ENCODE measurements at places on chromosomes 5 and 9.

DNA sequence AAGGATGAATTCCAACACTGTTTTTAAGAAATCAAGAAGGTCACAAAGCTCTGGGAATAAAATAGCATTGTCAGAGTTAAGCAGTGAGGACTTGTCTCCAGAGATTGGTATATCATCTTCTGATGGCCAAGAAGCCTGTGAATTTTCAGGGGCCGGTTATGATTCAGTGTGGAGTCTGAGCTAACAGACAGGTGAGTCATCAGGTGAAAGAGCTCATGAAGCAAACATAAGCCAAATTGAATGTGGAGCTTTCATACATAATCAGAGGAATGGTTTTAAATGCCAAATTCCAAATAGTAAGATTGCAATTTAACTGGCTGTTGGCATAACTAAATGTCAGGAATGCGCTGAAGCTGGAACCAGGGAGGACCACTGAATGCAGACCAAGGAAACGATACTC lies 494.2 kb downstream of the MTRR start:
- DNase-seq = no peak

DNA sequence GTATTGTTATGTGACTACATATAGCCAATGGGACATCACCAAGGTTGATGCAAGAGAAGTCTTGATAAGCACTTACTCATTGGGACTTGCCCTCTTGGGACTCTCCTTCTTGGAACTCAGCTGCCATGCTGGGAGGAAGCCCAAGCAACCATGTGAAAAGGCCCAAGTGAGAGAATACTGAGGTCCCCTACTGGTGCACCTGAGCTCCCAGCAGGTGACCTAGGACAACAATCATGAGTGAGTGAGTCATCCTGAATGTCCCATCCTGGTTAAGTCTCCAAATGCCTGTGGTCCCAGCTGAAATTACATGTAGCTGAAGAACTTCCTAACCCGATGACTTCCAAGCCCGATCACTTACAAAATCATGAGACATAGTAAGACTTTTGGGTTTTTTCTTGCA lies 260.7 kb downstream of the ICE1 start:
- DNase-seq = no peak

- DNase-seq = no peak
Observed at GRCh38 chr5:180041301-180042274, 30.0 kb downstream of the RNF130 start.

DNA sequence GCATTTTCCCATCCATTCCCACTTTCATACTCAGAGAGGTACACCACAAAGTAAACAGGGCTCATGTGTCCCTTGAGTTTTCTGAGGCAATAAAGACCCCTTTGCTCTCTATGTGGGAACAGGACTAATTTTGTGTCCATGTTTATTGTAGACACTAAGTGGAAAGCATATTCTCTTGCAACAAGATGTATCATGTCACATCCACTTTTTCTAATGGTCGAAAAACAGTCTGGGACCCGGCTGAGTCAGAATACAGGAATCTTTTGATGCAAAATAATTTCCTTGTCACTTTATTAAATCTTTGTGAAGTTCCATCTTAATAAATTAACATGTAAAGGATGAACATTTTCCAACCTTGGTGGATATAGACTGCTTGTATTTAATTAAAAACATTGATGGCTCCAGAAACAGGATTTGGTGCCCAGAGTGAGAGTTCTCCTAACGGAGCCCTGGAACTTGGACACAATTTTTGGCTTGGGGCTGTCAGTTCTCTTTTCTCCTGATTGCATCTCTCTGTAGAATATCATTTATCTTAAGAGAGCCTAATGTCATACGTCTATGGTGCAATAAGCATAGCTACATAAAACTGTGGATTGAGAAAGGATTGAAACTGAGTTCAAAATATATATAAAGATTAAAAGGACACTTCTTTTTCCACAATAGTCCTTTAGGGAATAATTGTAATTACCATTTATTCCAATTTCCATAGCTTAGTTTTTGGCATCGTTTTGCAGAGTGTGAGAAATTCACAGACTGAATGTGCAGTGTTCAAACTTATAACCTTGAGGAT lies 1116.7 kb upstream of the SEMA6A start:
- DNase-seq = no peak

DNA sequence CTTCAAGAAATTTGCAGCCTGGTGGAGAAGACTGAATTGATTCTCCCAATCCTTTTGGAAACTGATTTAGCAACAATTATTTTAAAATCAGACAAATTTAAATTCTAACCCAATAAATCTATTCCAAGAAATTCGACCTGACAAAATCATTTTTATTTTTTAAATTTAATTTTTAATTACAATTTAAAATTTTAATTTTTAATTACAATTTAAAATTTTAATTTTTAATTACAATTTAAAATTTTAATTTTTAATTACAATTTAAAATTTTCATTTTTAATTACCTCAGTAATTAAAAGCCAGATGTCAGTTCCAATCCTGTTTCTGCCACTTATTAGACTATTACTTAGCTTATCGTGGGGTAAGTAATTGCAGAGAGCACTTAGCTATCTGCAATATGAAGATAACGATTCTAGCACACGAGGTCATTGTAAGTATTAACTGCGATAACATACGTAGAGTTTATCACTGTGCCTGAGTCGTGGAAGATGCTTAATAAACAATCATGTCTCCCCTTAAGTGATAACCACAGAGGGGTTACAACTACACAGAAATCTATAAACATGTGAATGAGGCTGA lies 346.4 kb upstream of the SLC24A2 start:
- DNase-seq = no peak

DNA sequence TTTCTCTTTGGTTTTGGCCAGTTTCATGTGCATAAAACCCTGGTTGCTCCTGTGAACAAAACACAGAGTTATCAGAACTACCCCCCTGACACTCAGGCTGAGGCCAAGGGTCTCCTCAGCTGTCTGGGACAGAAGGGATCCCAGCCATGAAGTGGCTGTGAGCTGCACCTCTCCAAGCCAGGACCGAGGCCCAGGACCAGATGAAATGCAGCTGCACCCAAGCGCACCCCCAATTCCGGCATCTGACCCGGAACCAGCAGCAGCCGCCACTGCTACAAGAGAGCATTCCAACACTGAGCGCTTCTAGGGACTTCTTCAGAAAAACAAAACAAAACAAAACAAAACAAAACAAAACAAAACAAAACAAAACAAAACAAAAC lies 16.0 kb upstream of the SLC25A51 start:
- DNase-seq = no peak

GRCh38 chr9:1156794-1157550 lies 106.8 kb downstream of the DMRT2 start:
- no peak for DNase-seq

DNA sequence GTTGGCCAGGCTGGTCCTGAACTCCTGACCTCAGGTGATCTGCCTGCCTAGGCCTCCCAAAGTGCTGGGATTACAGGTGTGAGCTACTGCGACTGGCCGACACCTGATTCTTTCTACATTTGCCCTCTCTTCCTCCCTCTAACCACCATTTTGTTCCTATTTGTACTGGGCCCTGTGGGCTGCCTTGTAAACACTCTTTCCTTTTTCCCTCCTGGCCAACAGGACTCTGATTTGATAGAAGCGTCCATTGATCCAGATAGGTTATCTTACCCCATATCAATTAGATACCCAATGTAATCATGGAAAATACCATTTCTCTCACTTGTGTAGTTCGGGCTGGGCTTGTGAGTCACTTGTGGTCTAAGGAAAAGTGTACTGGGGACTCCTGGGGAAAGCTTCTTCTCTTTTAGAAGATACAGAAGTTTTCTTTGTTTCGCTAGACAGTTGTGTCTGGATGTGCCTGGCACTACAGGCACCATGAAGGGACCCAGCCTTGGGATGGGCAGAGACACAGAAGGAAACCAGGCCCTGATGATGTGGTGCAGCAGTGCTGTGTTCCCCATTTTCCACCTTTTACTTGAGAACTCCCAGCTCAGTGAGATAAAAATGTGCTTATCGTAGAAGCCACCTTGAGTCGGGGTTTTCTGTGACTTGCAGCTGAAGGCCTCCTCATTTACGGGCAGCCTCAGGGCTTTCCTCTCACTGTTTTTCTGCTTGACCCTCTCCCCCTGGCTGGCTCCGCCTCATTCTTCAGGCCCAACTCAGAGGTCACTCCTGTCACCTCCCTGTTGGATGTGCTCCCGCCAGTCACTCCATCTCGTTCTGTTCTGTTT lies 32.8 kb upstream of the CPEB4 start:
- no peak for DNase-seq

GRCh38 chr9:5920860-5921328 lies 30.2 kb downstream of the MLANA start:
- no peak for DNase-seq

GRCh38 chr5:81486711-81487110 lies 92.8 kb upstream of the ACOT12 start:
- DNase-seq = no peak

GRCh38 chr5:1464096-1464446 lies 18.8 kb upstream of the SLC6A3 start:
- no peak for DNase-seq

DNA sequence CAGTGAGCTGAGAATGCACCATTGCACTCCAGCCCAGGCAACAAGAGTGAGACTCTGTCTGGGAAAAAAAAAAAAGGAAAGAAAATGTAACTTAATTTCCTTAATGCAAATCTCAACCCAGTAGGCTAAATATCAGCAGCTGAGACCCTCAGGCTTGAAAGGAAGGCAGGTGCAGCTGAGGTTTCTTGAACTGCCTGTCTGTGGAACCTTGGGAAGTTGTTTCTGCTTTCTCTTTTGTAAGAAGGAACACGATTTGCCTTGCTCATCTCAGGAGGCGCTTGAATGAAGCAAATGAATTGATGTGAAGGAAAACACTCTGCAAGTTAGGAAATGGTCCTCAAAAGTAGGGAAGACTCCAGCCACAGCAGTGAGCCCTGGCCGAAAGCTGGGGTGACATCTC lies 143.3 kb downstream of the IRX1 start:
- no peak for DNase-seq

- DNase-seq = no peak
Observed at GRCh38 chr5:58961631-58962280, 378.9 kb downstream of the RAB3C start.

- no peak for DNase-seq
Observed at GRCh38 chr9:84481636-84482218, 141.2 kb upstream of the SLC28A3 start.

DNA sequence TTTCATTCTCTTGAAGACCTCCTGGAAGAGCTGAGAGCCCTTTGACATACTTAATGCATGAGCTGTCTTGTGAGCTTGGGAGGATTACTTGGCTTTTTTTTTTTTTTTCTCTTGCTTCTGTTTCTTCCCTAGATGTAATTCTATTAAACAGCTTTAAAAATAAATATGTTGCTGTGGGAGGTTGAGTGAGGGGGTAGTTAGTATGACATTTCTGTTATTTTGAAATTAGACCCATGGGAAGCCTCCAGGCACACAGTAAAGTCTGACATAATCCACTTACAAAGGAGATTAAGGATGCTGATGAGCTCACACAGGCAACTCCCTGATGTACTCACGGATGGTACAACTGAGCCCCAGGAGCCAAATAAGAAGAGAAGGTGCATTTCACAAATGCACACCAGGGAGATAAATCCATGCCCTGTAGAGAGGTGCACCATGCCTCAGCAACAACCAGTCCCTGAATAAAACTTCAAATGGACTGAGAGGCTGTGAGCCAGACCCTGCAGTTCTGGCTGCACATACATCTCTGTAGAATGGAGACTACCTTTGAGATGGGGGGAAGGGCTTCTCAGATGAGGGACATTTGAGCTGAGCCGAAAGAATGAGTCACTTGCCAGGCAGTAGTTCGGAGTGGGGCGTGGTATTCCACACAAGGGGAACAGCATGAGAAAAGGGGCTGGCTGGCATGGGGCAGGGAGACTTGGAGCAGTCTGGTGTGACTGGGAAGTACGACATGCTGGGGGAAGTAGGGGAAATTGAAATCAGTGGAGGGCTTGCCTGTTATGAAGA lies 68.7 kb downstream of the ACTL7B start:
- no peak for DNase-seq

DNA sequence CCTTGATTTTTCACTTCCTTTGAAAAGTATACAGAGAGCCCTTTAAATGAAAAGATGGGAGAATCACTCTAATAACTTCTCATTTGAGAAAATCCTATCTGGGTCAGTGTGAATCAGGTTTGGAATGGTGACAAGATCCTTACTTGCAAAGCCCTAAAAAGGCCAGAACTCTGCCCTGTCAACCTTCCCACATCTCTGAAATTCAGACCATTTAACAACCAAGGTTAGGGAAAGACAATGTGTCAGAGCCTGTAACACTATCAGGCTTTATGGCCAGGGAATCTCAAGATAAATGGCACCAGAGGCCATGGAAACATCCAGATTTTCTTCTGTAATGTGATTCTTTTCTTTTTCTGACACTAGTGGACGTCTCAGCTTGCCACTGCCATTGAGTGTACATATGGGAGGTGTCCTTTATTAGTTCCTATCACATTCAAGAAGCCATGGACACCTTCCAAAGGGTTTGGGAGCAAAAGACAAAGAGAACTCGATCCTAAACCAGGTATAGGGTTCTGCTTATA lies 165.7 kb upstream of the GPR151 start:
- DNase-seq = no peak

- no peak for DNase-seq
Observed at GRCh38 chr5:159017786-159018185, 81.9 kb downstream of the EBF1 start.

DNA sequence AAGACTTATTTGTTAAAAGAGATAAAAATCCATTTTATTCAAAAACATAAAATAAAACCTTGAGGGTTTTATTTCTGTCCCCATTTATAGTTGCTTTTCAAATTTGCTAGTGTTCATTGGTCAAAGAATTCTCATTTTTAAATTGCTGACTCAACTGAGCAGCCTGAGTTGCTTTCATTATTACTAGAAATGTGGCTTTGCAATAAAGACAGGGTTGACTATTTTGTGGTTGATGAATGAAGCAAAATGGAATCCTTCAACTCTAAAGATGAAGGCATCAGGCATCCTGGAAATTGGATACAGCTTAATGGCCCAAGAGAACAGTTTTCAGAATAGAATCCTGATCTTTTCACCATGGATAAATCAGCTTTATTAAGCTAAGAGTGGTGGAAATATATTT lies 23.9 kb upstream of the PPP3R2 start:
- DNase-seq = no peak

GRCh38 chr9:124399968-124400940 lies 15.0 kb downstream of the PSMB7 start:
- no peak for DNase-seq

- no peak for DNase-seq
Observed at GRCh38 chr9:70590315-70590677, 175.8 kb upstream of the KLF9 start.

GRCh38 chr5:179880848-179881590 lies 22.4 kb upstream of the MRNIP start:
- no peak for DNase-seq

GRCh38 chr9:34380511-34381315 lies 4.0 kb upstream of the MYORG start:
- no peak for DNase-seq

- DNase-seq = no peak
Observed at GRCh38 chr9:35903049-35903448, 3.0 kb upstream of the HRCT1 start.

DNA sequence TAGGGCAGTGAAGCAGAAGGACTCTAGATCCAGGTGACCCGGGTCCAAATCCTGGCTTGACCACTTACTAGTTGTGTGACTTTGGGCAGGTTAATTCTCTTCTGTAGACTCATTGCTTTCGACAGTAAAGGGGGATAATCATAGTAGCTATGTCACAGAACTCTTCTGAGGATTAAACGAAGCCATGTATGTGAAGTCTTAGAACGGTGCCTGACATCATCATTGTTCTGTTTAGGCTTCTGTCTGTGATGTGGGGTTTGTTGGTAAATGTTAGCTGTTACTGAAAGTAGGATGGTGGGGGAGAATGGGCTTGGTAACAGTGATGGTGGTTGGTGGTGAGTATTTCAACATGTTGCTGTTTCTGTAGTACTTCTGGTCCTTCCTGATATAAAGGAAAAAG lies 73.7 kb downstream of the MAP1B start:
- no peak for DNase-seq
